ENCODE measurements at places on chromosomes 7 and 10.

DNA sequence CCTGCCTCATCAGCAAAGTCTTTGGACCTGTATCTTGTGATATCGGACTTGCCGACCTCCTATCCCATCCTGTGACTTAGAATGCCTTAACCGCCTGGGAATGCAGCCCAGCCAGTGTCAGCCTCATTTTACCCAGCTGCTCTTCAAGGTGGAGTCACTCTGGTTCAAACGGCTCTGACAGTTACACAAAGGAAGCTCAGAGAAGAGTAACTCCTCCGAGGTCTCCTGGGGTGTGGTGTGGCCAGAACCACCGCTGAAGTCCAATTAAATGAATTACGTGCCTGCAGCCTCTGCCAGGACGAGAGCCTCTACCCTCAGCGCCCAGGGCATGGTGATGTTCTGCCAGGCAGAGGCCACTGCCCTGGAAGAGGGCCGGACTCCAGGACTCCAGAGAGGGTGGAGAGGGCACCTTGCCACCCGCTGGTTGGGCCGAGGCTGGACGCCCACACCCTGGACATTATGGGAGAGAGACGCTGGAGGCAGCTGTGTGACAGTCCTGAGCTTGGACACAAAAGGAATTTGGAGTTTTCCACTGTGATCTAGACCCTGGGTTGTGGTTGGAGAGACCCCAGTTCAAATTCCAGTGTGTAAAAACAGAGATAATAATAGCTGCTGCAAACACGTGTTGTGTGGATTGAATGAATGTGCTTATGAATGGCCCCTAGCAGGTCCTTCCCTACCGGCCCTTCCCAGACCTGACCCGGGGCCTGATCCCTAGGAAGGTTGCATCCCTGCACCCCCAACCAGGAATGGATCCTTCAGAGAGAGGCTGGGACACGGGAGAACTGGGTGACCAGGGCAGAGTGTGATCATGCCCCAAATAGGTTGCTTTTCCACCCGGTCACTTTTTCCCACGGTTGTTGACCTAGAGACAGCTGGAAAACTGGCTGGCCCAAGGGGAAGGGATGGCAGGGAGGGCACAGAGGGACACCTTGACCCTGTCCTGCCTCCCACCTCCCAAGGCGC lies 37.8 kb upstream of the FZD9 start:
- no peak for DNase-seq

GRCh38 chr7:151062399-151063211 lies 3.2 kb downstream of the SLC4A2 start:
- peak; percentile 91 for DNase-seq

DNA sequence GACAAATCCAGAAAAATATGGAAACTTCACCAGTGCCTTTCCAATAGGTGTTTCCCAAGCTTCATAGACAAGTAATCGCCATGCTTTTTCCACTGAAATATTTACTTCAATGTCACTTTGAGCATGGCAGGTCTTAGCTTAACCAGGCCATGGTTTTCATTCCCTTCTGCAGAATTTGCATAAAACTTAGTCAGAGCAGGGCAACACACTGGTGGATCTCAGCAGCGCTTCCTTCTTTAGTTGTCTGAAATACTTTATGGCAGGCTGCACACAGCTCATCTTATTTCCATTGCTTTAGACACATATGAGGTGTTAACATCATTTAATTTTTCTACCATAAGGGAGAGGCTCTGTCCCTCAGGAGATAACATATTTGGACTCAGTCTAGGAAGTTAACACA lies 102.9 kb upstream of the AHR start:
- no peak for DNase-seq

GRCh38 chr10:44435196-44435595 lies 50.3 kb upstream of the CXCL12 start:
- DNase-seq: no peak

GRCh38 chr7:107387573-107388219 lies 82.2 kb upstream of the GPR22 start:
- no peak for DNase-seq

DNA sequence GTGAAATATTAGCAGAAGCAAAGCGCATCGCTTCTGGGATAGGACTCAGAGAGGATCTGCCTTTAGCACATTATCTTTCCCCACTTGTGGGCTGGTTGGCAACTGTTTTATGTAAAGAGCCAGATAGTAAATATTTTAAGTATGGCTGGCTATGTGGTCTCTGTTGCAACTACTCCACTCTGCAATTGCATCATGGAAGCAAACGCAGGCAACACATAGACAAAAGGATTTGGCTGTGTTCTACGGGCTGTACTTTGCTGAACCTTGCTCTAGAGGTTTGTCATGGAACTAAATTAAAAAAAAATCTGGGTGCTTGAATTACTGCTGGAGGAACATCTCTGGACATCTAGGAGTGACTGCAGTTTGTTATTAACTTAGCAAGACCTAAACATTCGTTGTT lies 307.8 kb upstream of the TPK1 start:
- DNase-seq: no peak

DNA sequence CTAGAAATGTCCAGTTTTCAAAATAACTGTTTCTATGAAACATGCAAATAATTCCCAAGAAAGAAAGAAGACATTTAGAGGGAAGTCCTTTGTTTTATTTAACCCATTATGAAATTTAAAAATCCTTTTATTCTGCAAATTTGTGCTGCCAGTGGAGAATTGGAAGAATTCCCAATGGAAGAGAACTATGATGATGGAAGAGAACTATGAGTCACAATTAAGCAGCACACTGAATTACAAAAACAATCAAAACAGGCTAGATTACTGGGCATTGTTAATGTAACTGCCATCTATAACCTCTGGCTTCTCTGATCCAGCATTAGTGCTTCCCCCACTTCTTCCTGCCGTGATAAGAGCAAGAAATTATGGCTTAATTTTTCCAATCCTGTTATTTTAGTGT lies 126.2 kb upstream of the FEZF1 start:
- no peak for DNase-seq

GRCh38 chr10:132563485-132564248 lies 26.1 kb downstream of the INPP5A start:
- peak; percentile 21 for DNase-seq

DNA sequence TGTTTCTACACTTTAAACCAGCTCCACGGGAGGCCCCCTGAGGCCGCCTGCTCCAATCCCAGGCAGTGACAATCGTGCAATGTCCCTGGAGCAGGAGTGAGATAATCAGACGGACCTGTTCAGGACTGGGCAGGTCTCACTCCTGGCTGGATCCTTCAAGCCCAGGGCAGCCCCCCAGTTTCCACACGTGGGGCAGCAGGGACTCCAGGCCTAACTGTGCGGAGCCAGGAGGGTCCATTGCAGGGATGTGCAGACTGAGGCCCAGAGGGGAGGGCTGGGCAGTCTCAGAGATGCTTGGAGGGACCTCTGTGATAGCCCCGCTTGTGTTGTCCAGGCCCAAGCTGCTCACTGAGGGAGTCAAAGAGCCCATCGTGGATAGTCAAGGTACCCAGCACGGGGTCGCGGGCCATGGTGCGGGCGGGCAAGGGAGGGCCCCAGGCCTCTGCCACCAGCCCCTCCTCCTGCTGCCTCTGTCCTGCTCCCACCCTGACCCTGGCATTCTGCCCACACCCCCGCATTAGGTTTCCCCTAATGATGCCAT lies 110.5 kb upstream of the KCTD7 start:
- DNase-seq: no peak
